ENCODE measurements at places on chromosomes 11 and 22.

DNA sequence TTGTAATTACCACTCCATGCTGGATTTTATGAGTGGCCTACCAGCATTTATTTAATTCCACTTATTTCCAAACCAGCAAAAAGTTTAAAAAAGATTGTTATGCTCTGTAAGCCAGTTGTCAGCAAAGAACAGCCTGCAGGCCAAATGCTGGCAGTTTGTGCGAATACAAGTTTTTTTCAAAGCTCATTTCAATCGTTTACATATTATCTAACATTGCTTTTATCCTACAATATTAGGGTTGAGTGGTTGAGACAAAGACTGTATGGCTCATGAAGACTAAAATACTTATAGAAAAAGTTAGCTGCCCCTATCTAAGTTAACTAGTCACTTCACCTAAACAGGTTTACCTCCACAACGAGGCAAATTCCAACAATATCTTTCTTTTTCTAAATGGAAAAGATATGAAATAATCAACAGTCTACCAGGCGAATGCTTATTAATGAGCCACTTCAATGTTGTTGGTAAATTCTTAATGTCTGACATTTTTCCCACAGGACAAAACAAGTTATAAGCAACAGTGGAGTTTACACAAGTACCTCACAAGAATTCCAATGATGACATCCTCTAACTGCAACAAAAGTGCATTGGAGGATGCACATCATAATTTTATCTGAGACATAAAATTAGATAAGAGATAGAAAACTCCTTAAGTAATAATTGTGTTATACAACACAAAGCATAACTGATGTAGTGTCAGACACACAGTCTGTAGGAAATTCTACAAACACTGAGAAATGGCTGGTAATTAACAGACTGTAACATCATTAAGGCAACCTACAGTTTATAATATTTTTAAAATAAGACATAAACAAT, 35.8 kb upstream of the POU2AF2 start:
- no peak for DNase-seq

GRCh38 chr11:113831314-113831713, 44.1 kb downstream of the USP28 start:
- no peak for DNase-seq

- no peak for DNase-seq
Observed at GRCh38 chr11:2839395-2839943, 46.1 kb downstream of the CDKN1C start.

GRCh38 chr22:22392131-22392530, 116.4 kb downstream of the ZNF280B start:
- no peak for DNase-seq

GRCh38 chr22:46697811-46698515, 40.1 kb downstream of the CERK start:
- no peak for DNase-seq

DNA sequence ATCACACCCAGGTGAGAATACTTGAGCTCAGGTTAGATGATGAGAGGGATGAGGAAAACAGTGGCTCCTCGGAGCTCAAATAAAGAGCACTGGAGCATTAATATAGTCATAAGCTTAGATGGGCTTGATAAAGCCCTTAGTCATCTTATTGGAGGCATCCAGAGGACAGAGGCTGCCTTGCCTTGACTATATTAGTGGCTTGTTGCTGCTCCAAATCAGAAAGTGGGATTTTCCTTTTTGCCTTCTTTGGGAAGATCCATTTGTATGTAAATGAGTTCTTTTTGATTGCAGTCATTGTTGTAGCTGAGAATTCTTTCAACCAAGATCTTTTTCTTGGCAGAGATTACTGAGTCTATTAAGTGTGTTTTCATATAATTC, 18.9 kb downstream of the ADM start:
- DNase-seq, result no peak

DNA sequence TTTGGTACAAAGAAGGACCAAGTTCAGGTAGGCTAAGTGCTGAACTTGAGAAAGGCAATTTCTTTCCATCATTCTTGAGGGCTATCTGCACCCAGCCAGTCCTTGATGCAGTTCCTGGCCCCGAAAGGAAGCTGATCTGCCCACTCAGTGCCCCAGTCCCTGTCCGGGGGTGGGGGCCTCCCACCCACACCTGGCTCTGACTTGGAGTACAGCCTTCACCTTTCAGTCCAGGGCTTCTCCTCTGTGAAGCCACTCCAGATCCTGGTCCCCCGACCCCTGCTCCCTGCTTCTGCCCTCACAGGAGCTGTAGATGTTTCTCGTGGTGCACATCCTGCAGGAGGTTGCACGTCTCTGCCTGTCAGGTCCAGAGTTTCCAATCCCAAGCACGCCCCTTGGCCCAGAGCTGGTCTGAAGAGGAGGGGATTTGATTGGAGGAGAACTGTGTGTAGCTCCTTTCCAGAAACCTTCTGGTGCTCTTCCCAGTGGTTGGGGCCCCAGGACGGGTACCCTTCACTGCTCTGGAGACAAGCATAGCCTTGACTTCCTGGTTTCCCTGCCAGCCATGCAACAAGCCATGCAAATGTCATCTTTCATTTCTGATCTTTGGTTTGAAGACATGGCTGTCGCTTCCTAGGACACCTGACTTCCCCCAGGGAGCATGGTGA, 75.3 kb downstream of the BCR start:
- no peak for DNase-seq

DNA sequence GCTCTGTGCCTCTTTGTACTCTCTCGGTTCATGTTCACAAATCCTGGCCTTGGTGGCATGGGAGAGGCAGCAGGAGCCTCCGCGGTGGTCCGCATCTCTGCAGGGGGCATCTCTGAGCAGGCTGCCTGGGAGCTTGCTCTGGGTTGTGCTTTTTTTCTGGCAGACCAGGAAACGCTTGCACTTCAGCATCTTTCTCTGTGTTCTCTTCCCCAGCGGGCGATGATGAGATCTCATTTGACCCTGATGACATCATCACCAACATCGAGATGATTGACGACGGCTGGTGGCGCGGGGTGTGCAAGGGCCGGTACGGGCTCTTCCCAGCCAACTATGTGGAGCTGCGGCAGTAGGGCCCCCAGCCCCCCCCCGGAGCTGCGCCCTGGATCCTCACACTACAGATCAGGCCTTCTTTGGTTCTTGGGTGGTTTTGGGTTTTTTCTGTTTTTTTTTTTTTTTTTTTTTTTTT, 36.5 kb downstream of the CTTN start:
- no peak for DNase-seq

DNA sequence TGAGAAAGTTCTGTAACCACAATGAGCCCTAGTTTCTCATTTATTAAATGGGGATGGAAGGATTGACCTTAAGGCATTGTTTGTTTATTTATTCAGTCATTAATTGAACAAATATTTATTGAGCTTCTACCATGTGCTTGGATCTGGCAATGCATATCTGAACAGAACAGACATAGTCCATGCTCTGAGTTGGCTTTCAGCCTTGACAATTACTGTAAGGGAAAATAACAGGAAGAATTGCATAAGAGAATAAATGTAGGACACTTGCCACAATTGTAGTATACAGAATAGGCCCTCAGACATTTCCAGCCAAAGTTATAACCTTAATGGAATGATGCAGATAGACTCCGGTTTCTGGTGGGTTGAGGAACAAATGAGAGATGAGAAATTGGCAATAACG, 160.5 kb upstream of the TTC12 start:
- DNase-seq, result no peak

DNA sequence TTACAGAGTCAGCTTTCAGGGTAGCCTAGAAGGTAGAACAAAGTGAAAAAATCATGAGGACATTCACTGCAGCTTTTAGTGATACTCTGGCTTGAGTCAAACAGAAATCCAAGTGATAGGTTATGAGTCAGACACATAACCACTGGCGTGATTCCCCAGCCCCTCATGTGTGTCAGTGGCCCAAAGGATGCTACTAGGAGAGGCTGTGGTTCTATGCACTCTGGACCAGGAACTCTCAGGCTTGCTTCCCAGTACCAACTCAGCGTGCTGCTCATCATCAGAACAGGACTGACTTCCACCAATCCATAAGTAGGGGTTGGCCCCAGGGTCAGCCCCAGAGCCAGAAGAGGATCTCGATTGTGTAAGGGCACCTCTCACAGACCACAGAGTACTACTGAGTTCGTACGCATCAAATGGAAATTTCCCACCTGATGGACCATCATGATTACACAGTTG, 116.8 kb downstream of the MED15 start:
- no peak for DNase-seq

DNA sequence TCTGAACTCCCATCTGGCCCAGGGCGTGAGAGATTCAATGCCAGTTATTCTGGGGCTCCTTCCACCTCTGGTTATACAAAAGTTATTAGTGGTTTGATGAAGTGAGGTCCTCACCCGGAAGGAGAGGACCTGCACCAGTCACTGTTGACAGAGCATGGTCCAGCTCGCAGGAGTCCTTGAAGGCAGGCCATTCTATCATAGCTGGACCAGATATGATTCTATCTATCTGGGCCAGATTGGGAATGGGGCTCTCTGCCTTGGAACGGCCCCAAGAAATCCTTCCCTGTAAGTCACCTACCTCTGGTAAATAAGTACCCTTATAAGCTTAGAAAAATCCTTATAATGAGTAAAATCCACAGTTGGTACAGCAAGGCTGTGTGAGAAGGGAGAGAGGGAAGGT, 50.7 kb downstream of the C11orf91 start:
- DNase-seq, result no peak

DNA sequence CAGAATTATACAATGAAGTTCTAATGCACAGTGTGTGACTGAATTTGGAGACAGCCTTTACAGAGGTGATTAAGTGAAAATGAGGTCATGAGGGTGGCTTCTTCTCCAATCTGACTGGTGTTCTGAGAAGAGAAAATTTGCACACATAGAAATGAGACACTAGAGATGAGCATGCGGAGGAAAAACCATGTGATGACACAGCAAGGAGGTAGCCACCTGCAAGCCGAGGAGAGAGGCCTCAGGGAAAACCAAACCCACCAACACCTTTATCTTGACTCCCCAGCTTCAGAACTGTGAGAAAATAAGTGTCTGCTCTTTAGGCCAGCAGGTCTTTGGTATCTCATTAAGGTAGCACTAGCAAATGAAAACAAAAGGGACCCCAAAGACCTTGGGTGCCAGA, 93.2 kb downstream of the GGTLC2 start:
- no peak for DNase-seq

- no peak for DNase-seq
Observed at GRCh38 chr11:29562183-29562582, 454.6 kb downstream of the KCNA4 start.

DNA sequence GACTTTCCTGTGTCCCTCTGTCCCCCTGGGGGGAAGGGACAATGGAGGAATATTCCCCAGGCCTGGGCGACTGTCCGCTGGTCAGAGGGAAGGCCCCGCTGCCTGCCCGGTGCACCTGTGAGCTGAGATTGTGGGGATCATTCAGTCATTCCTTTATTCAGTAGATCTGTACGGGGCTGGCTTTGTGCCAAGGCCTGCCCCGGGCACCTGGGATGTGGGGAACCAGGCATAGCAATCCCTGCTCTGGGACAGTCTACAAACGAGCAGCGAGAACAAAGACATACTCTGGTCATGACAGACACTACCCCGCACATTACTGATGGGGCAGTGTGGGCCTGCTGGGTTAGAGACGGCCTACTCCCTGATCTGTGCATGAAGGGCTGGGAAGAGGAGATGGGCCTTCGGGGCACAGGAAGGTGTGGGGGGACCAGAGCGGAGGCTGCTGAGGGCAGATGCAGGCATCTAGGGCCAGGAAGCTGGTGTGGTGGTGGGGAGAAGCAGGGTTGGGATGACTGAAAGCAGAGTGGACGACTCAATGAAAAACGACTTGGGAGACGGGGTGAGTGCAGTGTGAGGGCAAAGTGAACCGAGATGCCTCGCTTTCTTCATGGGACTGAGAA, 1.8 kb upstream of the MYO7A start:
- DNase-seq, result no peak

- DNase-seq, result no peak
Observed at GRCh38 chr11:46248289-46249102, 29.0 kb upstream of the CREB3L1 start.

DNA sequence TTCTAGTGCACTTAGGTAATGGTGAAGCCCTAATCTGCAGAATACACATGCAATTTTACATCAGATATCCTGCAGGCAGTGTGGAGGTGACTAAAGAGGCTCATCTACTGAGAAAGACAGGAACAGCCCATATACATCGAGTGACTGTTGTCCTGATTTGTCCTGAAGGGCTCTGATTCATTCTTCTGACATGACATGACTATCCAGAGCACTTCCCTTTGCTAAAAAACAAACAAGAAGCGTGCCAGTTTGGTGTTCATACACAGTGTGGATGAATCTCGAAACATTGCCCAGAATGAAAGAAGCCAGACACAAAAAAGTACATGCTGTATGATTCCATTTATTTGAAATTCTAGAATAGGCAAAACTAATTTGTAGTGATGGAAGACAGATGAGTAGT, 48.0 kb upstream of the AMPD3 start:
- DNase-seq, result no peak

GRCh38 chr11:26649884-26650283, 72.0 kb downstream of the SLC5A12 start:
- peak; percentile 4 for DNase-seq

DNA sequence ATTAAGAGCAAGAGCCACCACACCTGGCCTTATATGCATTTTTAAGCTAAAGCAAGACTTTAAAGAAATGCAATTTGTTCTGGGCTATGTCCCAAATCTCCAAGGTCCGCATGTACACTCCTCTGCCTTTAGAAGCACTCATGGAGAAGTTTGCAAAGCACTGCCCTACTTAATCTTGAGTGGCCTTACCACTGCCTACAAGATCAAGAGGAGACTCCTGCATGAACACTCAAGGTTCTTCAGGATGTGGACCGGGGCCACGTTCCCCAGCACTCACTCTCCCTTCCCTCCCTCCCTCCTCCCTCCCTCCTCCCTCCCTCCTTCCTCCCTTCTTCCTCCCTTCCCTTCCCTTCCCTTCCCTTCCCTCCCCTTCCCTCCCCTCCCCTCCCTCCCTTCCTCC, 63.2 kb upstream of the HSPA8 start:
- DNase-seq, result no peak

GRCh38 chr11:66739983-66740382, 11.0 kb upstream of the SPTBN2 start:
- DNase-seq, result no peak

- no peak for DNase-seq
Observed at GRCh38 chr22:43890901-43891331, 897 bp downstream of the PNPLA5 start.

- DNase-seq, result no peak
Observed at GRCh38 chr22:48800036-48800885, 1027.4 kb downstream of the BRD1 start.

- DNase-seq, result no peak
Observed at GRCh38 chr11:94400839-94401772, at the start of gene GPR83. Gene GPR83 (minus strand): TSS chr11:94401419. CDS start chr11:94401247, 172 bp downstream.

GRCh38 chr11:130062026-130062425, 7.7 kb upstream of the APLP2 start:
- no peak for DNase-seq

DNA sequence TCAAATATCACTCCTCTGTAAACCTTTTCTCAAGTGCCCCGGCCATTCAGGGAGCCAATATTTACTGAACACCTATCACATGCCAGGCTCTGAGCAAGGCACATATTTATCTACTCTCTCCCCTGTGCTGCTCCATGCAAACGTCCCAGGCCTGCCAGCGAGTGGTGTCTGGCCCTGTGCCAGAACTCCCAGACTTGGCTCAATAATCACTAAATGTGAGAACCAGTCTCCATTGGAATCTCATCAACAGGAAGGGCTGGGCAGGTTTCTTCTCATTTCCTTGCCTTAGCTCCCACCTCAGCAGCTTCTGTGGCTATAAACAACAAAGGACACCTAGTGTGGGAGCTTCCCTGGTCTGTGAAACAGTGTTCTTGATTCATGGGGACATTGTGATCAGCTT, 21.7 kb downstream of the RASSF10 start:
- no peak for DNase-seq

Data from NCI-H2107 (cell line).